Mammary microvascular endothelial cell (primary cell): ENCODE measurements at places on chromosomes 5 and 9. TPM values are rescaled to one million over a fixed set of nuclear protein-coding genes. Genes with fewer than 3 reads are reported as not detected.

The SPOCK1 gene
- 2.2 and 2.7 TPM in 2 replicates for total RNA-seq

The PCDHGB5 gene
- 7.9 and 8.3 TPM in 2 replicates for total RNA-seq

The PCDHB14 gene
- total RNA-seq: 0.20 and 0.30 TPM in 2 replicates

The SH3PXD2B gene
- 15.7 and 19.1 TPM in 2 replicates for total RNA-seq

The ELAVL2 gene
- 0.64 and 1.1 TPM in 2 replicates for total RNA-seq

The ITGA2 gene
- 30.9 and 33.3 TPM in 2 replicates for total RNA-seq

The SLC4A9 gene
- total RNA-seq: not detected in 2 replicates

The GPX8 gene
- 90.3 and 102 TPM in 2 replicates for total RNA-seq

The MARCHF11 gene
- total RNA-seq: not detected in 2 replicates

The EIF4E1B gene
- total RNA-seq: not detected in 2 replicates

The FRRS1L gene
- not detected in 2 replicates for total RNA-seq

The C7 gene
- not detected in 2 replicates for total RNA-seq

The SNX30 gene
- 3.4 and 4.1 TPM in 2 replicates for total RNA-seq

The UBAP2 gene
- 17.7 and 25.8 TPM in 2 replicates for total RNA-seq

The TAS2R1 gene
- not detected in 2 replicates for total RNA-seq

The CPLANE1 gene
- 8.5 and 12.6 TPM in 2 replicates for total RNA-seq

The SPINK1 gene
- not detected in 2 replicates for total RNA-seq

The PRDM9 gene
- not detected in 2 replicates for total RNA-seq

The GRIA1 gene
- total RNA-seq: not detected in 2 replicates

The HEMGN gene
- not detected in 2 replicates for total RNA-seq
